Activated CD8-positive, alpha-beta memory T cell treated with anti-CD3 and anti-CD28 coated beads for 1 hour (primary cell): ENCODE measurements at places on chromosomes 2 and 18.
A peak's percentile ranks its signal among the peaks of the same experiment; 100 is the strongest.

DNA sequence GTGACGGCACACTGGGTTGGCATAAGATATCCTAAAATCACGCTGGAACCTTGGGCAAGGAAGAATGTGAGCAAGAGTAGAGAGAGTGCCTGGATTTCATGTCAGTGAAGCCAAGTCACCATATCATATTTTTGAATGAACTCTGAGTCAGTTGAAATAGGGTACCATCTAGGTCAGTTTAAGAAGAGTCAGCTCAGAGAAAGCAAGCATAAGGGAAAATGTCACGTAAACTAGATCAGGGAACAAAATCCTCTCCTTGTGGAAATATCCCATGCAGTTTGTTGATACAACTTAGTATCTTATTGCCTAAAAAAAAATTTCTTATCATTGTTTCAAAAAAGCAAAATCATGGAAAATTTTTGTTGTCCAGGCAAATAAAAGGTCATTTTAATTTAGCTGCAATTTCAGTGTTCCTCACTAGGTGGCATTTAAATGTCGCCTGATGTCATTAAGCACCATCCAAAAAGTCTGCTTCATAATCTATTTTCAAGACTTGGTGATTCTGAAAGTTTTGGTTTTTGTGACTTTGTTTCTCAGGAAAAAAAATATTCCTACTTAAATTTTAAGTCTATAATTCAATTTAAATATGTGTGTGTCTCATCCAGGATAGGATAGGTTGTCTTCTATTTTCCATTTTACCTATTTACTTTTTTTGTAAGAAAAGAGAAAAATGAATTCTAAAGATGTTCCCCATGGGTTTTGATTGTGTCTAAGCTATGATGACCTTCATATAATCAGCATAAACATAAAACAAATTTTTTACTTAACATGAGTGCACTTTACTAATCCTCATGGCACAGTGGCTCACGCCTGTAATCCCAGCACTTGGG lies 19.6 kb downstream of the RSAD2 start:
- DNase-seq: no peak

GRCh38 chr2:47346107-47346506 lies 56.8 kb upstream of the MSH2 start:
- no peak for DNase-seq

DNA sequence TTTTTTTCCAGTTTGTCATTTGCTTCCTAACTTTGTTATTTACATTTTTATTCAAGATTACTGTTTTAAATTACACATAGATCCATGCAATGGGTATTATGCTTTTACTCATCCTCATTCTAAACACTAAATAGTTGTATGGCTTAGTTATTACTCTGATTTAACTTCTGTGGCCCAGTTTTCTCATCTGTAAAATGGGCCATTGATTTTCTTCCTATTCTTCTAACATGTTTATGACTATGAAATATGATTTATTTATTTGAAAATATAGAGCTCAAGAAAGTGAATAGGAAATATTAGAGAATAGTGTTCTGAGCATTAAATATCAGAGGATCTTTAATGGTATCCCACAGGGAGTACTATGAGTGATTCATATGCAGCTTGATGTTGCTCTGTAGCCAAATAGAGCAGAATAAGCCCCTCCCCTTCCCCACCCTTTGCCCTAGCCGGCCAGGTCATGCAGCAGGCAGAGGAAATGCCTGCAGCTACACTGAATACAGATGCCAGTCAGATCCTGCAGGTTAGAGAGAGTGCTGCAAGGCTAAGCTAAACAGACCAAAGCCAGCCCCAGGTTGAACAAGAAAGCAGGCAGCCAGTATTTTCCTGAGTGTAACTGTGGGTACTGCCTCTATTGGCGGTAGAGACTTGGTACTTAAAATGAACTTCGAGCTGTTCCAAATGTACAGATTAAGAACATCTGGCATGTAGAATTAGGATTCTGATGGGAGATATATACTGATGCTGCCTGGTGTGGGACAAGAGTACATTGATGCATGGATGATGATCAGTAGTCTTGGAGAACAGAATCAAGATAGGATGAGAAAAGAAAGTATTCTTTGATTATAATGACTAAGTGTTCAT lies 11.7 kb upstream of the ACYP2 start:
- peak; percentile 6 for DNase-seq

DNA sequence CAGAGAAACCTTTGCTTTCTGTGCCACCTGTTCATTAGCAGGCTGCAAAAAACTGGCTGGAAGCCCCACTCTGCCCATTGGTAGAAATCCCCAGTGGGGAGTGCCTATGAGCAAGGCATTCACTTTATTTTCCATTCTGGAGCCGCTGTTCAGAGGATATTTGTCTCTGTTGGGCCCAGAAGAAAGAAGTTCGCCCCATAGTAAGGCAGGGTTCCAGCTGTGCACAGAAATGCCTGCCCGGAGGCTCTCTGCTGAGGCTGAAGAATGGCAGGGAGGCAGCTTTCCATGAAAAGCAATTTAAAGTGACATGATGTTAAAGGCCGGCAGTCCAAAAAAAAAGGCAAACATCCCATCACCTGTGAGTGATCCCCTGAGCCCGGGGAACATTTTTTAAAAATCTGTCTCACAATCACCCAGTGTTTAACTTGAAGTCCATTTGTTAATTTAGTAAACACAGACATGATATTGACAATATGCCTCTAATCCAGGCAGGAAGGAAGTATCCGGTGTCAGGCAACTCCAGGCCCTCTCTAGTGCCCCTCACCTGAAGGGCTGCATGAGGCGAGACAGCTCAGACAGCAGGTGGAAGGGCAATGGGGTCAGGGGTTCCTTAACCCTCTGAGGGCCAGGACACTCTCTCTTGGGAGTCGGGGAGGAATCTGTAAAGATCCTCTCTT lies 265.1 kb upstream of the SIX2 start:
- no peak for DNase-seq

DNA sequence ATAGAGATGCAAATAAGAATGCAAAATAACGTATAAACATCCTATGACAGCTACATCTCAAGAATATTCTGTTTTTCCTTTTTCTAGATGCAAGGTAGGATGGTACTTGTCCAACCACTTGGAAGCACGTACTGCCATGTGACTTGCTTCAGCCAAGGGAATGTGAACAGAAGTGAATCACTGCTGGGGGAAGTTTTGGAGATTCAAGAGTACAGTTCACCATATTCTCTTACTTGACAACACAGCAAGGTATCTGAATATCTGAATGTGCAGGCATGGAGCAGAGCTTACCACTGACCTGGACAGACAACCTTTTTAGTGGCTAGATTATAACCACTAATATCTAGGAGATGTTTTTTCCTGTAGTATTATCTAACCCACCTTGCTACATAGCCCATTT lies 53.0 kb downstream of the TRIP12 start:
- DNase-seq: no peak
